Keratinocyte (primary cell): ENCODE measurements at places on chromosomes 2 and 18.

GRCh38 chr2:41966431-41966893, 81.4 kb upstream of the PKDCC start:
- DNase-seq, result no peak

GRCh38 chr18:75226286-75226955, 15.8 kb downstream of the TSHZ1 start:
- no peak for DNase-seq

GRCh38 chr2:69628325-69629021, 15.1 kb downstream of the AAK1 start:
- DNase-seq, result no peak

DNA sequence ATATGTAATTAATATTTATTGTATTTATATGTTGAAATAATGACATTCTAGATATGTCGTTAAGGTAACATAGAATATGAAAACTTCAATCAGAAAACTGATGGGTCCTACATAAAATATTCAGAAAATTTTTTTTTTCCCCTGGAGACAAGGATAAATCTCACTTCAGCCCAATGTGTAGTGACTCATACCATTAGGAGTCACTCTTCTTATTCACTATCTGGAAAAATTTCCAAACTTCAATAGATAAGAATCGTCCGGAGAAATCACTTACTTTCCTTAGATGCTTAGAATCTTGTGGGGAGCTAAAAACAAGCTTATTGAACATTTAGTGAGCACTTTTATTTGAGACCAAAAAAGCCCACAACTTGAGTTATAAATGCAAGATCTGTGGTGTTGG, 4.6 kb downstream of the SERPINB13 start:
- DNase-seq, result no peak

GRCh38 chr2:55961318-55961911, 37.8 kb upstream of the EFEMP1 start:
- DNase-seq, result no peak

DNA sequence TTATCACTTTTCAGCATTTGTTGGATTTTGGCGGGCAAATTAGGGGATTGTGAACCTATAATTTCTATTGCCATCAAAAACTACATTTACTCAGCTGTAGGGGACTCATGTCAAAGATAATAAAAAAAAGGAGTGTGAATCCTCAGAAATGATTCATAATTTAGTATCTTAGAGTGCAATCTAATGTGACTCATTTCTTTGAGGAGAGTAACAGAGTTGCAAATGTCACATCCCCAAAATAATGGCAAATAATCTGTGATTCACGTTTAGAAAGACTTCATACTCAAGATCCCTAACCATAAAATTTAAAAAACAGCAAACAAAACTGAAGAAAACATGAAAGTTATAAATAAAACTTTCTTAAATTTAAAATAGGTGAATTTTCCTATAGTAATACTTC, 373.0 kb downstream of the CDH2 start:
- no peak for DNase-seq

DNA sequence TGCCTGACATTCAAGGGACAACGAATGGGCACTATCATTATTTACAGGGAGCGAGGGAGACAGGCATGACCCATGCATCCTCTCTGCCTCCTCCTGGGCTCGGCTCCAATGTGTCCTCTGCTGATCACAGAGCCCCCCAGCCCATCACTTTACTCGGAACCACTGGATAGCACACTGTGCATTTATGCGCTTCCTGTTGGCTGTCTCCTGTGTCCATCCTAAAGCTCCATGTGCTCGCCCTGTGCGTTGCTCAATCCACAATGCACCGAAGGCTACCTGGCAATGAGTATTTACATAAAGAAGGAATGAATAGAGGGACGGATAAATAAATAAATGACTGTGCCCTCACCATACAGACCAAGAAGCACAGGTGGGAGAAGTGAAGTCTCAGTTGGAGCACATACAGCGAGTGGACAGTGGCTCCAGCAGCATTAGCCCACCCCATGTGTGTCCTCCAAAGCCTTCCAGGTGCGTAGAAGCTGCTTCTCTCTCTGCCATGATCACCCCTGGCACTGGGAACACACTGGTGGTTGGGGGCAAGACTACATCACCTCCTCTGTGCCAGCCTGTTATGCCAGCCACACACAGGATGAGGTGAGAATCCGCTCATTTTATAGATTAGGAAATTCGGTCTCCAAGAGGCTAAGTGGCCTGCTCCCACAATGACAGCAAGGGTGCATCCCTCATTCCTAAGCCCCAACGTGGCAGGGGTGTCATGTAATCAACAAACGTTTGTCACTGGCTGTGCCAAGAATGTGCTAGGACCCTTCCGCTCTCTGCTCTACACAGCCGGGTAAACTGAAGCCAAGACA, 2.3 kb upstream of the GDF7 start:
- DNase-seq, result no peak
